ENCODE measurements at places on chromosomes 1 and 21. TPM values are rescaled to one million over a fixed set of nuclear protein-coding genes. Genes with fewer than 3 reads are reported as not detected.

Gene TRIM46
- 10.7 TPM for total RNA-seq

Gene CHAF1B
- 0.89 TPM for total RNA-seq

Gene HSD3B1
- not detected for total RNA-seq

Gene MROH7
- under 0.01 TPM for total RNA-seq

Gene SEMA6C
- total RNA-seq = 0.89 TPM

Gene KIF14
- 8.8 TPM for total RNA-seq

Gene FCER1A
- total RNA-seq = not detected

Gene TPR
- total RNA-seq = 96.5 TPM

Gene CD1D
- total RNA-seq = 3.0 TPM

Gene SLC44A5
- total RNA-seq = under 0.01 TPM

Gene FHAD1
- 0.42 TPM for total RNA-seq

Gene CLCNKB
- 0.09 TPM for total RNA-seq

Gene RNU1-1
- under 0.01 TPM for total RNA-seq

Gene TEDDM1
- total RNA-seq = not detected

Gene ADIPOR1
- 120 TPM for total RNA-seq

Gene MANEAL
- 0.30 TPM for total RNA-seq

Gene CDCA8
- 0.30 TPM for total RNA-seq

Gene TMEM82
- not detected for total RNA-seq

Gene GUCA2A
- not detected for total RNA-seq

Gene CFHR4
- not detected for total RNA-seq

Gene TRABD2B
- total RNA-seq = 0.14 TPM

Gene SMG5
- total RNA-seq = 43.7 TPM

Gene PTCH2
- total RNA-seq = 0.05 TPM

Gene C1orf115
- 0.30 TPM for total RNA-seq

All from smooth muscle cell of the umbilical artery (primary cell).